ENCODE measurements at places on chromosomes 7 and 10. TPM values are rescaled to one million over a fixed set of nuclear protein-coding genes. Genes with fewer than 3 reads are reported as not detected.

- DNase-seq = no peak
Observed at GRCh38 chr10:113080061-113080924, 130.2 kb downstream of the TCF7L2 start.

- DNase-seq = no peak
Observed at GRCh38 chr7:55156919-55157763, 138.3 kb downstream of the EGFR start.

The ZNF786 gene
- total RNA-seq = 3.3 TPM

GRCh38 chr10:17229967-17230682, 2.1 kb downstream of the VIM start:
- peak; percentile 48 for DNase-seq

DNA sequence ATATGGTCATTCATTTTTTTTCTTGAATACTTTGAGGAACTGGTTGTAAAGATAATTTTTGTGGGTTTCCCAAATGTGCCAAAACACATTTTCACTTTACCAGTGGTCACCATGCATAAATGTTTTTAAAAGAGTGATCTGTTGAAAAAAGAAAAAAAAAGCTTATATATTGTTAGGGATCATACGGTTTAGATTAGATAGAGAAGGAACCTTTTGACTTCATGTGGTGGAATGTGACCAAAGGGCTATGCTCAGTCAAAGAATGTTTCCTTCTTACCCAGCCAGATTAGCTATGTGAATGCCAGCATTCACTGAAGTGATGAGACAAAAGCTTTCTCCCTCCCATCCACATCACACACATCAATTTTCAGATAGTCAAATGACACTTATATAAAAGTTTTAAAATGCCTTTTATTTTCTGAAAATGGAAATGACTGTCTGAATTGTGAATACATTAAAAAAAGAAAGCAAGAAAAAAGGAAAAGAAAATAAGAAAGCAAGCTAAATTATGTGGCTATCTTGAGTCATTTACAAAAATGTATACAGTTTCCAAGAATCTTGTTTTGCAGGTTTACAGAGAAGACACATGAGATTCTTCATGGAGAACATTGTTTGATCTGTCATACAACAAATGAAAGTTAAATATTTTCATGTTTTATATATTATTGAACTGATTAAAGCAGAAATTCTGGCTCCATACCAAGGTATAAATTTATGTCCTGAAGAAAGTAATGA, 8.6 kb upstream of the CPED1 start:
- DNase-seq = no peak

DNA sequence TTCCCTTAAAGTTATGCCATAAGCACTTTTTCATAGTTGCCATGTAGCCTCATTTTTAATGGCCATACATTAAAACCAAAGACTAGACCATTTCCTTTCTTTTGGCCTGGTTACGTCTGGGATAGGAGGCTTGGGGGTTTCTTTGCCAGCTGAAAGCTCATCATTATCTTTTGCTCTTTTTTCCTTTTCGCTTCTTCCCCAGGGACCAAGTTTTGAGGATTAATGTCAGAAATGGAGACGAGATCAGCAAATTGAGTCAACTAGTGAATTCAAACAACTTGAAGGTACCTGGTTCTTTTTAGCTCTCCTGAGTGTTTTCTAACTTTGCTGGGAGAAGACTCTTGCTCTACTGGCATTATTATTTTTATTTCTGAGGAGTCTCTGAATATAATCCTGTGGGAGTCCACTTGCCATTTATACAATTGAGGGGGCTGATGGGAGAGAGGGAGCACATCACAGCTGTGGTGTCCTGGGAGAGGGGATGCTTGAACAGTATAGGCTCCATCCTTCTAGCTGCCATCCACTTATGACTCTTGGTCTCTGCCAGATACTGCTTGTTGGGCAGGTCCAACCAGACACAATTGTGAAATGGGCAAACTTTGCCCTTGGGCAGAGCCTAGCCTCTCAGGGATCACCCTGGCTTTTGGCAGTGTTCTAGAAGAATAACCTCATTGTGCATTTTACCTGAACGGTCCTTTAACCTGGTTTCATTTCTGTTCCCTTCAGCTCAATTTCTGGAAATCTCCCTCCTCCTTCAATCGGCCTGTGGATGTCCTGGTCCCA, 5.8 kb downstream of the CPA4 start:
- no peak for DNase-seq

The C10orf90 gene
- 2.2 TPM for total RNA-seq

DNA sequence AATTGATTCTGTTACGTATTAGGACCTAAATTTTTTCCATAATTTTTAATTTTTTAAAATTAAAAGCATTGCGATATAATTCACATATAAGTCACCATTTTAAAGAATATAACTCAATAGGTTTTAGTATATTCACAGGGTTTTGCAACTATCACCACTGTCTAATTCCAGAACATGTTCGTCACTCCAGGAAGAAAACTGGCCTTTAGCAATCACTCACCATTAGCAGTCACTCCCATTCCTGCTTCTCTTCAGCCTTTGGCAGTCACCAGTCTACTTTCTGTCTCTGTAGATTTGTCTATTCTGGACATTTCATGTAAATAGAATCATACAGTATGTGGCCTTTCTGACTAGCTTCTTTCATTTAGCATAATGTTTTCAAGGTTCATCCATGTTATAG, 176.5 kb downstream of the EXOC4 start:
- DNase-seq = no peak

- DNase-seq = no peak
Observed at GRCh38 chr10:81068460-81068859, 530.8 kb downstream of the SH2D4B start.

The SLC39A12 gene
- not detected for total RNA-seq

DNA sequence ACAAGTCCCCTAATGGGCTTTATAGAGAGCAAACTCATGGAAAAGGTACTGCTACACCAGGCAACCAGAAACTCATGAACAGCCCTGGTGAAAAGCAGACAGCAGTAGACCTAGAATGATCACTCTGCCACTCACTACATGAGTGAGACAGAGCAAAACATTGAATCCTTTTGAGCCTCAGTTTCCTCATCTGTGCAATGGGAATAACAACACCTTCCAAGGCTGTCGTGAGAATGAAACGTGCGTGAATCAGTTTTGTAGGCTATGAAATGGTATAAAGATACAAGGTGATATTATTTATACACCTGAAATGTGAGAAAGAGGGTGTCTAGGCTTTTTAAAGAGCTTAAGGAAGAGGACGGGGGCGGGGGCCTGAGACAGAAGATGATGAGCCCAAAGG, 14.3 kb upstream of the PROSER2 start:
- no peak for DNase-seq

The ANXA8 gene
- total RNA-seq = 0.54 TPM

DNA sequence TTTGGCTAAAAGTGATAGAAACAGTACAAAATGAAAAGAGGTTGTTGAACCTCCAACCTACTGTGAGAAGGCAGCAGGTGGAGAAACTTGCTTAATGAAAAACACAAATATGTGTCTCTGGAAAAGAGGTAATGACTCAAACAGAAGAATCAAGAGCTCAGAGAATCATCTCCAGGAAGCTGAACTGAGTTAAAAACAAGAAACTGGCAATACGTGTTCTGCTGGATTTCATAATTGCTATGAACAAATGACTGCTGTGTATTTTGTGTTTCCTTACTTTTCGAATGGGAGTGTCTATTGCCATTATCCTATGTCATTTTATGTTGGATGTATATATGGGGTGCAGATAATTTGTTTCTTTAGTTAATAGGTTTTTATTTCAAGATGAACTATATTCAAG, 401.1 kb downstream of the DGKB start:
- DNase-seq = no peak

DNA sequence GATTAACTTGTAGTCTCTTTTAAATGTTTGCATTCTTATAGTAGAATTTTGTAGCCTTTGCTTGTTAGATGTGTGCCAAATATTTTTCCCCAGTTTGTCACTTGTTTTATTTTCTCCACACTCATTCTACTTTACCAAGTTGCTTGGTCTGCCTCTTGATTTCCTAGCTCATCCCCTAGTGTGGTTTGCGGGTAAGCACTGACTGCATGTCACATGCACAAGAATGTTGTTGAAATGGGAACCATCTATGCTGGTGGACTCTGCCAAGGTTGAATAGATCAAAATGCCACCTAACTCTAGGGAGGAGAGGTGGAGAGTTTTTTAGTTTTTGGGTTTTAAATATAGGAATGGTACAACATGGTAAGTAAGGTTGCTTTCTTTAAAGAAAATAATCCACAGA, 47.6 kb downstream of the FZD1 start:
- peak; percentile 7 for DNase-seq

The ADRA2A gene
- not detected for total RNA-seq

DNA sequence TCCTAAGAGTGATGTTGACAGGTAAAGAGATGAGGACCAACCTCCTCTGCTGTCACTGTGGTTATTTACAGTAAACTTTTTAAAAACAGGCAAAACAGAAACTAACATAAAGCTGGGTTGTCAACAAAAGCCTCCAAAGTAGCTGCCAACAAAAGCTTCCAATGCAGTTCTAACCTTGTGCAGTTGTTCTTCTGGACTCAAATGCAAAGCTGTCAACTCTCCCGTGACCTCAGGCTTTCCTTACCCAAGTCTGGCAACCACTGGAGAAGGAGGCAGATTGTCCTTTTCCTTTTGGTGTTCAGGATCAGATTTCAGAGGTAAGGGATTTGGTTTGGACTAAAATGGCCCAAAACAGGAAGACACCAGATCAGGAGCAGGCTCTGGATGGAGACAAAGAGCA, 63.1 kb downstream of the DLG5 start:
- no peak for DNase-seq

GRCh38 chr7:92909686-92910475, 73.5 kb upstream of the CDK6 start:
- no peak for DNase-seq

- DNase-seq = no peak
Observed at GRCh38 chr7:13897819-13898218, 91.6 kb downstream of the ETV1 start.

DNA sequence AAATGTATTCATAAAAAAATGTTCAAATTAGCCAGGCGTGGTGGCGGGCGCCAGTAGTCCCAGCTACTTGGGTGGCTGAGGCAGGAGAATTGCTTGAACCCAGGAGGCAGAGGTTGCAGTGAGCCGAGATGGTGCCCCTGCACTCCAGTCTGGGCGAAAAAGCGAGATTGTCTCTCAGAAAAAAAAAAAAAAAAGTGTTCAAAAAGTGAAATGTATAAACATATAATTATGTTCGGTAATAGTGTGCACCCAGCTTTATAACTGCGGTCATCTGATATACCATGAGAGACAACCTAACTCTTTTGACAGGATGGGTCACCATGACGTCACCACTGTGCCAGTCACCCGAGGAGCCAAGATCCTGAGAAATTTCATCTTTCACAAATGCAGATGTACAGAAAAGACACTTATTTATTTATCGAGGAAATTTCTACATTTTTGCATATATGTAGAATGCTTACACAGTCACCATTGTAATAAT, 594 bp upstream of the RP9 start:
- DNase-seq = peak; percentile 55

GRCh38 chr7:149070372-149071125, 20.0 kb downstream of the ZNF786 start:
- no peak for DNase-seq

DNA sequence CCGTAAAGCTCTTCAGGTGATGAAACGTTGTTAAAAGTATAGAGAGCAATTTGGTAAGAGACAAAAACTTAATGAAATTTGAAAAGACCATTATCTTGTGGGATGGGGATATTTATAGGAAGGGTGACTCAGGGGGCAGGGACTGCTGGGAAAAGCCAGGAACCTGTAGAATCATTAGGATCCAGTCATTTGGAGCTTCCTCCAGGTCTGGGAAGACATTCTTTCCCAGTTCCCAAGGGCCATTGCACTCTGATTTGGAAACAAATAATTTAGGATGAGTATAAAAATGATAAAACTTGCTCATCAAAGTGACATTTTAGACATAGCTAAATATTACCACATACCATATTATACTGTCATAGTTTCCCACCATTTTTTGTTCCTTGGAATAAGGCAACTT, 143.9 kb downstream of the PFKFB3 start:
- peak; percentile 28 for DNase-seq

The TRIM50 gene
- not detected for total RNA-seq

The PLEKHA1 gene
- 13.5 TPM for total RNA-seq

The CHN2 gene
- total RNA-seq = not detected

DNA sequence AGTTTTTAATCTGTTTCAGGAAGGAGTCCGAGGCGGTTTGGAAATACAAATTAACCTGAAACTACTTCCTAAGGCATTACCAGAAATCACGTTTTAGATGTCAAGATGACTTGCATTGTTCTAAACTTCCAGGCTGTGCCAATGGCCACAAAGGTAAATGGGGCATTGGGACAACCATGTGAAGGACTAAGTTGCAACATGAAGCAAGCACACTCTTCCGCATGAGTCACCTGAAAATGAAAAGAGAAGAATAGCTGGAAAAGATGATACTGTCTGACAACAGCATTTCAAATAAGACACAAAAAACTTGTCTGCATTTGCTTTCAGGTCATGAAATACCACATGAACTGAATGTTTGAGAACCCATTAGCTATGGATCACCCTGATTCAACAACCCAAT, 262.1 kb downstream of the AHR start:
- peak; percentile 43 for DNase-seq

DNA sequence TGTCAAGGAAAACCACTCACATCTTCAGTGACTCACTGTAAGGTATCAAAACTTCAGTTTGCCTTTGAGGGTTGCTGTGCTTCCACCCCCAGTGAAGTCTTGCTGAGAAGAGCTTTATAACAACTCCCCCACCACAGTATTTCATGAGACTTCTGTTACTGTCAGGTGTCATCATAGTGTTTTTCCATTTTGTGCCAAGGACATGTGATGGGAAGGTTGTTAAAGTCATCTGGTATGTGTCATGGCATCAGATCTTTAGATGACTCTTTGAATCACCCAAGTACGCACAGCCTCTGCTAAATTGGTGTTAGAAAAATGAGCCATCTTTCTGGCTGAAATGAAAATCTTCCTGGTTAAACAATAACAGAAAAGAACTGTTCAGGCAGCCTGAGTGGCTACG, 115.0 kb upstream of the CCDC6 start:
- DNase-seq = no peak

DNA sequence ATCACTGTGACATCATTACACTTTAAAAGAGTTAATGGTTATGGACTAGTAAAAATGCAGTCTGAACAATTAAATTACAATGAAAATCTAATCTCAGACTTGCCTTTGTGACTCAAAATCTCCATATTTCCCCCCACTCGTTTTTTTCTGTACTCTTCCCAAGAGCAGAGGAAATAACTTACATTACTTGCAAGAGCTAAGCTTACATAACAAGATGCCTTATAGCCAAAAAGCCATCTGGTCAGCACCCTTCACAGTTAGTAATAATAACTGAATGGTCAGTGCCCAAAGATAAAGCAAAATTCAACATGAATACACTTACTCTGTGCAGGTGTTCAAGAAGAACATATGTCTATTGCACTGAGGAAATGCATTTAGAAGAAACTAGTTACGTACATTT, 1381.5 kb upstream of the CELF2 start:
- DNase-seq = no peak

DNA sequence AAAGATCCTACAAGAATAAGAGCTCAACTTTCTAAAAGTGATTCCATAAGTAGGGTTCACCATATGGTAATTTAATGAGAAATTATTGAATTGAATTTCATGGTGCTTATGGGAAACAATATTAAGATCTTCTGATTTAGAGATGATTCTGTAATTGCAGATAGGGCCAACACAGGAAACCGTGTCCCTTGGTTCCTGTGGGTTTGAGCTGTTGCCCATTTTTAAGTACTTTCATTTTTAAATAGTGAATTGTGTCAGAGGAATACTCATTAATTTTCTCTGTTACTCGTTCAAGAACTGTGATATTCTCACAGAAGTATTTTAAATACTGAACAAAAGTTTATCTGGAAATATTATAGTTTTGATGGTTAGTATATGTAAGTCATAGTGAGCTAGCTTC, 129.2 kb downstream of the SRI start:
- DNase-seq = no peak

GRCh38 chr10:78176320-78177317, 143.0 kb downstream of the RPS24 start:
- DNase-seq = peak; percentile 13
